ENCODE measurements at places on chromosomes 13 and 19.

GRCh38 chr19:31562966-31563612, 213.9 kb upstream of the TSHZ3 start:
- DNase-seq, result no peak

- no peak for DNase-seq
Observed at GRCh38 chr19:18453269-18454024, 15.5 kb upstream of the ISYNA1 start.

DNA sequence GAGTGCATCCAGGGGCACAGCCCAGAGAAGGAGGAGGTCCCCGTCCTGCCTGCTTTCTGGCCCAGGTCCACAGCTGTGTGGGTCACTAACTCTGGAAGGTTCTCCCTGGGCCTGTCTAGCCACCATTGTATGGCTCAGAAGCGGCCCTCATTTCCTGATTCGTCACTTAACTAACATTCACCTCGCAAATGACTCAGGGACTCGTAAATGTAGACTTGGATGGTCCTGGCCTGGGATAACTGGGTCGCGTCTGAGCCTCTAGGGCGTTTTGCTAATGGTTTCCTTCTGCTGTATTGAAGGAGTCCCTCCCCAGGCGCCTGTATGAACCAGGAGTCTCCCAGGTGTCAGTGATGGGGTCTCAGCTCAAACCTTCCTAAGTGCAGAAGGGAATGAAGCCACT, 162.8 kb downstream of the ZNF536 start:
- no peak for DNase-seq

DNA sequence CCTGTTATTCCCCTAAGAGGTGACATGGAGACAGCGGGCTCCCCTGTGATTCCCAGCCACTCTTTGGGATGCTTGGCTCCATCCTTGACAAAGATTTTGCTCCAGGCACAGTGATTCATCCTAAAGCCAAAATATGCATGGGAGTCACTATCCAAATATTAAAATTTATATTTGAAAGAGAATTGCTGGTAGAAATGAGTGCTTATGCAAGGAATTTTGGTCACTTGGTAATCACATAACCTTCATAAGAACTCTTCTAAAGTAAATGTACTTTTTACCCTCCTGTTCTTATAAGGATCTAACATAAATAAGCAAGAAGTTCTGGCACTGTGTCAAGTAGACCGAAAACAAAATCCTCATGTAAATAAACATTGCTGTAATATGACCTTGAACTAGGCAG, 385.8 kb downstream of the ITGBL1 start:
- no peak for DNase-seq

- DNase-seq, result no peak
Observed at GRCh38 chr19:35859414-35859813, 2.7 kb downstream of the KIRREL2 start.

DNA sequence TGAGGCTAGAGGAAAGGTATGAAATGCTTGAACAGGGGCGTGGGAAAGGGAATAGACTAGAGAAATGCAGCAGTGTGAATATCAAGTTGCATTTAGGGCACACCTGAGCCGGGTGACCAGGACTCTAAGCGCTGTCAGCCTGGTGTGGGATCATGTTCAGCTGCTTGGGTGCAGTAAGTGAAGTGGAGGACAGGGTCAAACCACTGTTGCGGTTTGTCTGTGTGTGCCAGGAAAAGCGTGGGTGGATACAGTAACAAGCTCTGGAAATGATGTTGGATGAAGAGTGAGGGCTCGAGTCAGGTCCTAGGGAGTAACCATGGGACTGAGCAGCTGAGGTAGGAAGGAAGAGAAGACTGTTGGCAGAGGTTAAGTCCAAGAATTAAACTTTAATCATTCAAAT, 15.8 kb downstream of the DGKH start:
- DNase-seq, result no peak

Measured in activated gamma-delta T cell (primary cell).